NCI-H2081 treated with DMSO at 0.1 percent for 48 hours (cell line): ENCODE measurements at places on chromosomes 3 and 15.
A peak's percentile ranks its signal among the peaks of the same experiment; 100 is the strongest.

- no peak for DNase-seq
Measured at GRCh38 chr3:150737874-150738679, 24.9 kb downstream of the SIAH2 start.

- DNase-seq = no peak
Measured at GRCh38 chr3:98359993-98360675, 6.5 kb downstream of the OR5K4 start.

GRCh38 chr3:32500231-32500630, 2.4 kb downstream of the CMTM6 start:
- DNase-seq = no peak

GRCh38 chr15:41396111-41396510, 6.2 kb downstream of the NDUFAF1 start:
- DNase-seq = no peak

GRCh38 chr15:71273731-71274447, 158.6 kb downstream of the THSD4 start:
- no peak for DNase-seq

- DNase-seq = no peak
Measured at GRCh38 chr3:63631670-63632069, 20.8 kb upstream of the SNTN start.

- DNase-seq = no peak
Measured at GRCh38 chr3:79872483-79872882, 104.7 kb upstream of the ROBO1 start.

DNA sequence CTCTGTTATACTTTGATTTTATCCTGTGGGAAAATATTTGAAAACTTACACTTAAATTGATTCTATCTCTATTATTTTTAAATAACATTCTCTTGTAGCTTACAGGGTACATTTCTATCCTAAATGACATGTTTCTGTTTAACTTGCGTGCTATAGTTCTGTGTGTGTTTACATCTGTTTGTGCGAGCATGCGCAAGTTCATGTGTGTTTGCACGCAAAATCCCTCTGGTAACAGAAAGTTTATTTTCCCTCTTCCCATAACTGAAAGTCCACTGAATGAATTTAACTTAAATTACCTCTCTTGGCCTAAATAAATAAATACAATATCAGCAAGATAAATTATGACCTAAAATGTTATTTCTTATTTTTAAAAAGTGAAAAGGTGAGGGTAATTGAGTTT, 117.3 kb upstream of the NEO1 start:
- no peak for DNase-seq

DNA sequence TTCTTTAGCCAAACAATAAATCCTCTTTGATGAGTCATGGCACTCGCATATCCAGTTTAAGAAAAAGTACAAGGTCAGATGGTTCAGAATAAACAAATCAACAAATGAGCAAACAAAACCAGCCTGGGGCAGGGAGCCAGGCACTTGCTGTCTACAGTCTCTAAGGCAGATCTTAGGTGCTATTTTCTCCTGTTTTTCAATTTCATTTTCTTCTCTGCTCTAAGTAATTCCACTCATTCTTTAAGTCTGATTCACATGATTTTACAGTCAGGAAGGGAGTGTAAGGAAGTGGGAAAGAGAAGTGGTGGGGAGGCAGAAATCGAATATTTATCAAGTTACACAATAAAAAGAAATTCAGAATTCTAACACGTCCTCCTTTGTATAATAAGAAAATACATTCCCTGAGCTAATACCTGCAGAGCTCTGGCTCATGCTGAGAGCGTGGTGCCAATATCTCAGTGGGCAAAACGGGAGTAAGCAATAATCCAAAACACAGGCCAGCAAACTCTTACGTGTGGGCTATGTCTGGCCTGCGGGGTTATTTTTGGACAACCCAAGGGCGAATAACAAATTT, 298.6 kb downstream of the ADAMTS17 start:
- no peak for DNase-seq

GRCh38 chr3:129483870-129484269, 43.8 kb downstream of the IFT122 start:
- DNase-seq = no peak

DNA sequence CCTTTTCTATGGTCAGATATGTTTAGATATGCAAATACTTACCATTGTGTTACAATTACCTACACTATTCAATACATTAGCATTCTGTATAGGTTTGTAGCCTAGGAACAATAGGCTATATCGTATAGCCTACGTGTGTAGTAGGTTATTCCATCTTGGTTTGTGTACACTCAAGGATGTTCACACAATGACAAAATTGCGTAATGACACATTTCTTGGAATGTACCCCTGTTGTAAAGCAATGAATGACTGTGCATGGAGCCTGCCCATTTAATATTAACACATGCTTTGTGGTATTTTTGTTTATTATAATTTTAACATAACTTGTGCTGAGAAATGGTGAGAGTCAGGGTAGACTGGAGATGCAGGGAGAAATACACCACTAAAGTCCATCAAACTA, 154.9 kb downstream of the LEKR1 start:
- DNase-seq = no peak

DNA sequence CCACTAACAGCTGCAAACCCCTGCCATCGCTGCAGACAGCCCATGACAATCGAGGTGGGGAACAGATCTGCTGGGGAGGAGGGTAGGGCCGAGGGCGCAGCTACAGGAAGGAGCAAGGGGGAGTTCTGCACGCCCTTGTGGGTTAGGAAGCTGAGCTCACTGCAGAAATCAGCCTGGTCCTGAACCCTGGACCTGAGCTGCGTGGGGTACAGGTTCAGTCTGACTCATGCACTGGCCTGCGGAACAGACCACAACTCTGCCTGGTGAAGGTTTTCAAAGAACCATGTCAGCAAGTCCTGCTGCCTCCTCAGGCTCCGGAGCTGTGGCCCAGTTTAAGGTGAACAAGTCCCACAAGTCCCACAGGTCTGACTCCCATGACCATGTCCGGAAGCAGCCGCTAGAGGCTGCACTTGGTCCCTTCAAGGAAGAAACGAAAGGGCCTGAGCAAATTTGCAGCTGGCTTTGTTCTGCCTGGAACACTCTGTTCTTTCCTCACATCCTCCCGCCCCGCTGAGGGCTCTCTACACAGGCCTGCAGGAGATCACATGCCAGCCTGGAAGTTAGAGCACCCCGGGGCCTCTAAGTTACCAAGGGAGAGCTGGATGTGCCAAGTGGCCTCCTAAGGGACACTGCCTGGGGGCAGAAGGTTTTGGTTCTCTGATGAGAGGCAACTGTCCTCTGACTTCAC, 49.4 kb upstream of the AKAP13 start:
- peak; percentile 4 for DNase-seq

- DNase-seq = no peak
Measured at GRCh38 chr3:81503026-81503425, 258.4 kb downstream of the GBE1 start.
